ENCODE measurements at places on chromosomes 16 and 17. TPM values are rescaled to one million over a fixed set of nuclear protein-coding genes. Genes with fewer than 3 reads are reported as not detected.

The PDIA2 gene
- 5.4 TPM for total RNA-seq

The P2RX1 gene
- 0.47 TPM for total RNA-seq

The SAMD14 gene
- 3.2 TPM for total RNA-seq

DNA sequence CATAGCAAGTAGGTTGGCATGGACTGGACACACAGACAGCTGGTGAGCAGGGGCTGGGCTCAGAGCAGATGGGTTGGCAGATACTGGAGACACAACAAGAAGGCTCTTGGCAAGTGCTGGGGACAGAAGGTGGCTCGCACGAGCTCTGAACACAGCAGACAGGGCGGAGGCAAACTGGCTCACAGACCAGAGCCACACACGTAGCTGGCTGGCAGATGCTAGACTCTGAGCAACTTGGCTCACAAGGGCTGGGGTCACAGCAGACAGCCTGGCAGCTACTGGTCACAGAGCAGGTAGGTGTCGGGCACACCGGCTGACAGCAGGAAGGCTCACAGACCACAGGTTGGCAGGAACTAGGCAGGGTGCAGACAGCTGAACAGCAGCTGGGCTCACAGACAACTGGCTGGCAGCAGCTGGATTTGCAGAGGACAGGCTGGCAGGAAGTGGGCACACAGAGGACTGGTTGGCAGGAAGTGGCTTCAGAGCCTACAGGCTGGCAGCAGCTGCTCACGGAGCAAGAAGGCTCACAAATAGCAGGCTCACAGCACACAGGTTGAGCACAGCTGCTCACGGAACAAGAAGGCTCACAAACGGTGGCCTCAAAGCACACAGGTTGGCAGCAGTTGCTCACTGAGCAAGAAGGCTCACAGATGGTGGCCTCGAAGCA is 725 bp downstream of the KRTAP16-1 start:
- H3K27me3 ChIP-seq = no peaks in the 10 kb centered on the region
- no peaks in the 10 kb centered on the region for H3K4me1 ChIP-seq
- H3K36me3 ChIP-seq = no peaks in the 10 kb centered on the region
- no peak overlapping the region for H3K4me3 ChIP-seq

DNA sequence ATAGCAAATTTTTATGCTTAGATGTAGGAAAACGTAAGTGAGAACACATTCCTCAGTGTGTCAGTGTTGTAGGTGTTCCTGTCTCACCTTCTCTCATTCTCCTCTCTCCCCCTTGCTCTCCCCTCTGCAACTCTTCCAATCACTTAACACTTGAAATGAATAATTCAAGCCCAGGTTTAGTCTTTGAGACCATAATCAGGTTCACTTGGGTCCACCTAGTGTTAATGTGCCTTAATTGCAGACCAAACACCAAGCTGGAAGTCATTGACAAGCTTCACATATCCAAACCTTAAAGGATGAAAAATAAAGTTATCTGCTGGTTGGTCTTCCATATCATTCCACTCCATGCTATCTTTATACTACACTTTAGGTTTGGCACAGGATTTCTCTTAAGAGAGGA is 37.0 kb downstream of the STXBP4 start:
- no peaks in the 10 kb centered on the region for H3K4me1 ChIP-seq
- no peak overlapping the region for H3K4me3 ChIP-seq
- H3K36me3 ChIP-seq = no peaks in the 10 kb centered on the region
- H3K27ac ChIP-seq = no peak overlapping the region
- DNase-seq = no peak

GRCh38 chr16:12081048-12081404 is 104.5 kb downstream of the SNX29 start:
- no peaks in the 10 kb centered on the region for H3K27me3 ChIP-seq
- H3K4me1 ChIP-seq = no peaks in the 10 kb centered on the region
- H3K27ac ChIP-seq = no peak overlapping the region
- no peak overlapping the region for H3K4me3 ChIP-seq
- no peaks in the 10 kb centered on the region for H3K36me3 ChIP-seq

DNA sequence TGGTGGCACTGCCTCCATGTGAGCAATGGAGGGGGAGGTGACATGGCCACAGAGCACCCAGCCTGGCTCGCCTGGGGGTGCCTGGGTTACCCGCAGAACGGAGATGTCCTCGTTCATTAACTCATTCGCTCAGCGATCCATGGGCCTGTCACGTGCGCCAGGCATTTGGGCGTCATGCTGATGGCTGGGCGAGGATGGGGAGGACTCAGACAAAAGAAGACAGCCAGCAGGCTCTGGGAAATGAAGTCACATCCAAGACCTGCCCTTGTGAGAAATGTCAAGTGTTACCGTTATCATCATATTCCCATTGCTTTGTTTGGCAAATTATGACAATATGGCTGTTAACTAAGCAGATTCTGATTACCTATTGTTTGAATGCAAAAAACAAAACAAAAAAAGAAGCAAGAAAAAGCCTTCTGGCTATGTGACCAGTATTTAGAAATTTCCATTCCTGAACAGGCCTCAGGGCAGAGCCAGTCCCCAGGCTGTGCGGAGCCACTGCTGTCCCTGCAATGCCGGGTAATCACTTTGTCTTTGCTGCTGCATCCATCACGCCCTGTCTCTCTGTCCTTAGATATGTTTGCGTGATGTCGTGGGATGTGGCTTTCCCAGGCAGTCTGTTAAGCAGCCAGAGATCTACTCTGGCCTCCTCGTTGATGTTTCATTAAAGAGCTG is 57.9 kb downstream of the CMIP start:
- H3K4me3 ChIP-seq = no peak overlapping the region
- no peaks in the 10 kb centered on the region for H3K36me3 ChIP-seq
- H3K27ac ChIP-seq = peak overlapping the region; percentile 19

DNA sequence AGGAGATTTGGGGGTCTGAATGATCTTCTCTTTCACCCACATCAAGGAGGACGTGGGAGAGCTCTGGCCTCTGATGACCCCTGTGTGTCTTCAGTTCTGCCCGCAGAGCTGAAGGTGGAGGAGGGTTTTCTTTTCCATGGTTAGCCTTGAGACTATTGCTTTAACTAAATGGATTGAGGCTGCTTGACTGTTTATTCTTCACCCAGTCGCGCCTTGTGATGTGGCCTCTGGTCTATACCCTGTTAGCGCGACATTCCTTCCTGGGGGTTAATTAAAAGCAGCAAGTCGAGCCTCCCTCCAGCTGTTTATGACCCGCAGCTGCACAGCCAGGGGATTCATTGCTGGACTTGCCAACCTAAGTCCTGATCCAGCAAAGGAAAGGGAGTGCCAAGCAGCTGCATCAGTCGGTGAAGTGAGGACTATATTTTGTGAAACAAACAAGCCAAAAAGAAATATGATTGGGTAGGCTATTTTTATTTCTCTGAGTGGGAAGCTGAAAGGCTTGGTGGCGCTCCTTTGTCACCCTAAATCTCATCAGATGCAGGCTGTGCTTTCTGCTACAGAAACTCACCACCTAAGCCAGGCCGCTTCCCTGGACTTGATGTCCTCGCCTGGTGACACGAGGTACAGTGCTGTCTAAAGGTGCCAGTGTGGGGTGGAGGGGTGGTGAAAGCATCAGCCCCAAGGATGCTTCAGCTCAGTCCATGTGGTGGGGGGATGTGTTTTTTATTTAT is 11.0 kb upstream of the SEC14L1 start:
- no peaks in the 10 kb centered on the region for H3K36me3 ChIP-seq
- peak overlapping the region; percentile 0 for H3K4me3 ChIP-seq
- no peaks in the 10 kb centered on the region for H3K27me3 ChIP-seq
- peaks cover 22% of the 10 kb centered on the region for H3K4me1 ChIP-seq
- peak overlapping the region; percentile 86 for H3K27ac ChIP-seq

DNA sequence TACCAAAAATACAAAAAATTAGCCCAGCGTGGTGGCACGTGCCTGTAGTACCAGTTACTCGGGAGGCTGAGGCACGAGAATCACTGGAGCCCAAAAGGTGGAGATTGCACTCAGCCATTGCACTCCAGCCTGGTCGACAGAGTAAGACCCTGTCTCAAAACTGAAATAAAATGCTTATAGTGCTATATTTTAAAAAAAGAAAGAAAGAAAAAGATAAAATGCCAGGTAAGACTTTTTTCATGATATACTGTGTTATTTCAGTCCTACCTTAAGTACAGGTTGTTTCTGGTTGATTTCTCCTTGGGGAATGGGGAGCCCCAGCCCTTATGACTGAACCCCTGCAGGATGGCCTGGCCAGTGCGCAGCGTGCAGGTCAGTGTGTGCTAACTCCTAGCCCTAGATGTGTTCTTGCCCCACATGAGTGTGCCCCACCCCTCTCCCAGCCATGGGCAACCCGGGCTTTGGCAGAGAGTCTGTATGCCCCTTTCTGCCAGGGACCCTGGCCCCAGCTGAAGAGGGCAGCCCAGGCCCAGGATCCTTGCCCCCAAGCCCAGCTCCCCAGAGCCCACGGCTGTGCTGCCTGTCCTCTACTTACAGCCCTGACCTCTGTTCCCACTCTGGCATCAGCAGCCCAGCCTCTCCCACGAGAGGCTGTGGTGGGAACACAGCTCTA is 1.3 kb downstream of the CNGB1 start:
- no peaks in the 10 kb centered on the region for H3K36me3 ChIP-seq
- no peak for DNase-seq
- H3K4me1 ChIP-seq = no peaks in the 10 kb centered on the region
- H3K4me3 ChIP-seq = no peak overlapping the region
- no peaks in the 10 kb centered on the region for H3K27me3 ChIP-seq
- H3K27ac ChIP-seq = no peak overlapping the region

- H3K4me1 ChIP-seq = peaks cover 50% of the 10 kb centered on the region
- DNase-seq = no peak
- no peak overlapping the region for H3K27ac ChIP-seq
Measured at GRCh38 chr17:73768691-73769090, 124.4 kb upstream of the SDK2 start.

DNA sequence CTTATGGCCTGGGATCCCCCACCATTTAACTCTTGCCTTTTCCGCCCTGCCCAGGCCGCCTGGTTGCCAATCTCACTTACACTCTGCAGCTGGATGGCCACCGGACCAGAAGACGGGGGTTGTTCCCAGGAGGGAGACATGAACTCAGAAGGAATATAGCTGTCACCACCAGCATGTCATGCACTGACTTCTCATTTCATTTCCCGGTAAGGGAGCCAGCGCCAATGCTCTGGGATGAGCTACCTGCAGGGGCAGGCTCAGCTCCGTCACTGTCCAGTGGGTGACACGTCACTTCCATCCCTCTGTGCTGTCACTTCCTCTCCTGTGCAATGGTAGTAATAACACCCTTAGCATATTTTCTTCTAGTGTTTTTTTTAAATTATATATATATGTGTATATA is 26.7 kb downstream of the ITGAL start:
- no peaks in the 10 kb centered on the region for H3K36me3 ChIP-seq
- H3K4me1 ChIP-seq = no peaks in the 10 kb centered on the region
- no peaks in the 10 kb centered on the region for H3K27me3 ChIP-seq
- DNase-seq = no peak
- peak overlapping the region; percentile 40 for H3K4me3 ChIP-seq
- no peak overlapping the region for H3K27ac ChIP-seq
